ENCODE measurements at places on chromosomes 6 and 20.

GRCh38 chr6:166484863-166485262, 101.6 kb downstream of the RAMACL start:
- DNase-seq = no peak

GRCh38 chr6:167791780-167792478, 34.8 kb upstream of the AFDN start:
- no peak for DNase-seq

DNA sequence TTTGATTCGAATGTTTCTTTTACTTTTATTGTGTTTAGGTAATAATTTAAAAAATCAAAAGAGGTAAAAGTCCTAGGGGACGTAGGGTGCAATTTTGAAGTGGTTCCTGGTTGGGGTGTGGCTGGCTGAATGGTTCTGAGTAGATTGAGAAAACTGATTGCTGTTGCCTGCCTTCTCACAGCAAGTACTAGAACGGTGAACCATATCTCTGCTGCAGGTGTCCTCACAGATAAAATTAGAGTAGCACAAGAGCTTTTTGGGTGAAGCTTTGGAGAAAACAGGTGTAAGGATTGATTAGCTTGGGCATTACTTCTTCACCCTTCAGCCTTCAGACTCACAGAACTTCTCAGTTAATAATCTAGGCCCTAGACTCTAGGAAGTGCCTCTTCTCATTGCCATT, 19.8 kb upstream of the GJA10 start:
- no peak for DNase-seq

- no peak for DNase-seq
Measured at GRCh38 chr6:170185175-170185978, 105.5 kb downstream of the DLL1 start.

- no peak for DNase-seq
Measured at GRCh38 chr20:32634041-32634805, 39.5 kb downstream of the C20orf203 start.

- DNase-seq = no peak
Measured at GRCh38 chr6:65545920-65546319, 161.1 kb downstream of the EYS start.
